Panc1 (cell line): ENCODE measurements at places on chromosomes 7 and 10. TPM values are rescaled to one million over a fixed set of nuclear protein-coding genes. Genes with fewer than 3 reads are reported as not detected.

FGF8 gene
- total RNA-seq: 0.39 TPM

OR2A5 gene
- not detected for total RNA-seq

SKIDA1 gene
- total RNA-seq: 9.3 TPM

TBX20 gene
- total RNA-seq: not detected

LIPM gene
- total RNA-seq: not detected

DRGX gene
- total RNA-seq: 0.15 TPM

PPP1R9A gene
- 5.0 TPM for total RNA-seq

GRM3 gene
- total RNA-seq: not detected

HOXA7 gene
- not detected for total RNA-seq

TMEM273 gene
- 0.23 TPM for total RNA-seq

BTBD16 gene
- total RNA-seq: 0.82 TPM

EVX1 gene
- total RNA-seq: 0.10 TPM

- no peaks in the 10 kb centered on the region for H3K36me3 ChIP-seq
- H3K4me3 ChIP-seq: no peak overlapping the region
- H3K27ac ChIP-seq: no peak overlapping the region
- no peak for DNase-seq
- H3K27me3 ChIP-seq: peaks cover 22% of the 10 kb centered on the region
- no peaks in the 10 kb centered on the region for H3K4me1 ChIP-seq
Measured at GRCh38 chr10:49115796-49116508, 630 bp upstream of the VSTM4 start.

DNA sequence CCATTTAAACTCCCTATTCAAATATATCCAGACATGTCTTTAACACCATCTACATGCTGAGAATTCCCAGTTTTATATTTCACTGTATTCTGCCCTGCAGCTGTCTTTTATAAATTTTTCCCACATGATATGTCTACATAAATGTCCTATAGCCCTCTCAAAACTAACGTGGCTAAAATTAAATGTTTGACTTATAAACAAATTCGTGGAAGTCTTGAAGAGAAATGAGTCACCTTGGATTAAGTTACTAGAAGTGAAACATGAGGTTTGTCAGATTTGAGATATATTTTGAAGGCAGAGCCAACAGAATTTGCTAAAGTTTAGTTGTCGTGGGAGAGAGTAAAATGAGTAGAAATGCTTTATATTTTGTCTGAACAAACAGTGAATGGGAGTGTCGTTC, 386.9 kb upstream of the CNTNAP2 start:
- H3K27me3 ChIP-seq: no peaks in the 10 kb centered on the region
- no peaks in the 10 kb centered on the region for H3K4me1 ChIP-seq
- H3K27ac ChIP-seq: no peak overlapping the region
- no peaks in the 10 kb centered on the region for H3K36me3 ChIP-seq

DNA sequence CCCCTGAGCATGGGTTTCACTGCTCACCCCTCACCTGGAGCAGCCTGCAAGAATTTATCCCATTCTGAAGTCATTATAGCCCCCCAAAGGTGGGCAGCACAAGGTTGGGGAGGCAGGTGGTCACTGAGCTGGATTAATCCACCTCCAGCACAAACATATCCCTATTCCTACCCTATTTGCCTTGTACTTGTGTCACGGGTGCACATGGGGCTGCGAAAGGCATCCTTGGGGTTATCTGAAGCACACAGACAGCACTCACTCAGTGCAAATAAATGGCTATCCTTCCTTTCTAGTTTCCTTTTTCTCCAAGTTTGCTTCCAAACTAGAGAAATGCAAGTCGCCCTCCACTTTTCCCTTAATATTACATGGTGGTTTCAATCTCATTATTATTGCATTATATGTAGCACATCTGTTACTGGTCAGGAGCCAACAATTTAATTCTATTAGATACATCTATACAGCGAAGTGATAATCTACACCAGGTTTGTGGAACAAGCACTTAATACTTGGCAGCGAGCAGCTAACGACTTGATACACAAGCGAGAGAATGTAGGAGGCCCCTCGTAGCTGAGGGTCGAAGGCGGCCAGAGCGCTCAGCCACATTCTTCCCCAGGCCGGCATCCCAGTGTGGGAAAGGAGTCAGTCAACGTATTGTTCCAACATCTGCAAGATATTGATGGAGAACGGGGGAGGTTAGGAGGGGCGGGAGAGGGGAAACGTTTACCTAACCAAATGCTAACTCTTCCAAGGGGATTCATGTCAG, 121.3 kb upstream of the HABP2 start:
- H3K27ac ChIP-seq: no peak overlapping the region
- no peaks in the 10 kb centered on the region for H3K36me3 ChIP-seq
- no peaks in the 10 kb centered on the region for H3K4me1 ChIP-seq
- no peak overlapping the region for H3K4me3 ChIP-seq
- no peak for DNase-seq
- peaks cover 12% of the 10 kb centered on the region; the same call in 1 of the 2 replicates for H3K27me3 ChIP-seq

GRCh38 chr10:11782793-11783557, 40.2 kb upstream of the PROSER2 start:
- peak; percentile 24 for DNase-seq
- no peaks in the 10 kb centered on the region for H3K27me3 ChIP-seq
- H3K4me1 ChIP-seq: no peaks in the 10 kb centered on the region
- no peaks in the 10 kb centered on the region for H3K36me3 ChIP-seq
- H3K4me3 ChIP-seq: no peak overlapping the region

DNA sequence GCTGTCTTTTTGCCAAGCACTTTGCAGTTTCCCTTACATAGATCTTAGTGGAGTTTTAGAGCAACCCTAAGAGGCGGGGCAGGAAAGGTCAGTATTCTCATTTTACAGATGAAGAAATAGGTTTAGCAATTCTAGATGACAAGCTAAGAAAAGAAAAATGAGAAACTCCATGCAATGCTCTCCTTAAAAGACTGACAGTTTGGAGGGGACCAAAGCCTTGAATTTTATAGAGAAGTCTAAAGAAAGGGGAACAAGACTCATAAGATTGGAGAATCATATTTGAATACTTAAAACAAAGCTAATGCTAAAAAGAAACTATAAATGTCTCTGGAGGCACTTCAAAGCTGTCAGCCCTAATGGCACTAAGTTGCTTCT, 19.6 kb downstream of the CEP55 start:
- no peaks in the 10 kb centered on the region for H3K27me3 ChIP-seq
- H3K27ac ChIP-seq: no peak overlapping the region
- H3K36me3 ChIP-seq: peaks cover 59% of the 10 kb centered on the region
- no peaks in the 10 kb centered on the region for H3K4me1 ChIP-seq
- no peak overlapping the region for H3K4me3 ChIP-seq

DNA sequence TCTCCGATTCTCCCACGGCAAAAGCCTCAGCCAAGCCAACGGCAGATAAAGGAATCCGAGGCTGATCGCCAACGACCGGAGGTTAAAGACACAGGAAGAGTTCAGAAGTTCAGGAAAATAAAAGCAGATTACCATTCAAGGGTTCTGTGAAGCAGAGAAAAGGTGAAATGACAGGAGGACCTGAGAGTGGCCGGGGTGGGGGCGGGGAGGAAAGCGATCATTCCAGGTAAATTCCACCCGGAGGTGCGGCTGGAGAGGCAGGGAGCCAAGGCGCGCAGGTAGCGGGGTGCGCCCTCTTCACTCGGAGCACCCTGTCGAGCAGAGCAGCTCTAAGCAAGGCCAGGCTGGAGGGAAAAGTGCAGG, 35.3 kb upstream of the SEPHS1 start:
- H3K4me1 ChIP-seq: no peaks in the 10 kb centered on the region; the same call in 1 of the 2 replicates
- no peak overlapping the region for H3K27ac ChIP-seq
- DNase-seq: no peak
- no peaks in the 10 kb centered on the region for H3K36me3 ChIP-seq

GRCh38 chr7:94250987-94251386, 143.7 kb upstream of the COL1A2 start:
- no peak overlapping the region for H3K27ac ChIP-seq
- H3K36me3 ChIP-seq: no peaks in the 10 kb centered on the region
- no peak for DNase-seq
- H3K4me3 ChIP-seq: no peak overlapping the region
- H3K4me1 ChIP-seq: no peaks in the 10 kb centered on the region
- H3K27me3 ChIP-seq: no peaks in the 10 kb centered on the region; the same call in 1 of the 2 replicates

- no peaks in the 10 kb centered on the region; the same call in 1 of the 2 replicates for H3K4me1 ChIP-seq
- no peak overlapping the region for H3K4me3 ChIP-seq
- H3K27me3 ChIP-seq: no peaks in the 10 kb centered on the region
- no peaks in the 10 kb centered on the region for H3K36me3 ChIP-seq
- no peak for DNase-seq
Measured at GRCh38 chr7:15556339-15557105, 5.3 kb downstream of the AGMO start.

GRCh38 chr7:27193335-27194001, 6.4 kb downstream of the HOXA13 start:
- peaks cover 4% of the 10 kb centered on the region; the same call in 1 of the 2 replicates for H3K4me1 ChIP-seq
- H3K36me3 ChIP-seq: no peaks in the 10 kb centered on the region
- DNase-seq: no peak
- no peaks in the 10 kb centered on the region; the same call in 1 of the 2 replicates for H3K27me3 ChIP-seq

DNA sequence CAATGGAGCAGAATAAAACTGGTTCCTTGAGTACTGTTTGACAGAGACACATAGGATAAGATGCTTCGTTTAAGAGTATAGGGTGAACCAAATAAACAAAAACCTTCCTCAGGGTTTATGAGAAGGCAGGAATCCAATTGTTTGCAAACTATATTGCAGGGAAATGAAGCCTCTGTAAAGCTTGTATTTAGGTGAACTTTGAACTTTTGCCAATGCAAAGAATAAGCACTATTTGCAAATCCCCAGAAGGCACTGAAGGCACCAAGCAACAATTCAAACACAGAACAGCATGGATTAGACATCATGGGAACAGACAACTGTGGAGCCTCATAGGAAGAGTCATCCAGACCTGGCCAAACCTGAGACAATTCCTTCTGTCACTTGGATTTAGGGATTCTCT, 47.1 kb upstream of the WASL start:
- H3K4me1 ChIP-seq: no peaks in the 10 kb centered on the region
- H3K36me3 ChIP-seq: no peaks in the 10 kb centered on the region; the same call in 1 of the 2 replicates
- no peak overlapping the region for H3K27ac ChIP-seq
- H3K27me3 ChIP-seq: no peaks in the 10 kb centered on the region
- no peak overlapping the region for H3K4me3 ChIP-seq
- no peak for DNase-seq

DNA sequence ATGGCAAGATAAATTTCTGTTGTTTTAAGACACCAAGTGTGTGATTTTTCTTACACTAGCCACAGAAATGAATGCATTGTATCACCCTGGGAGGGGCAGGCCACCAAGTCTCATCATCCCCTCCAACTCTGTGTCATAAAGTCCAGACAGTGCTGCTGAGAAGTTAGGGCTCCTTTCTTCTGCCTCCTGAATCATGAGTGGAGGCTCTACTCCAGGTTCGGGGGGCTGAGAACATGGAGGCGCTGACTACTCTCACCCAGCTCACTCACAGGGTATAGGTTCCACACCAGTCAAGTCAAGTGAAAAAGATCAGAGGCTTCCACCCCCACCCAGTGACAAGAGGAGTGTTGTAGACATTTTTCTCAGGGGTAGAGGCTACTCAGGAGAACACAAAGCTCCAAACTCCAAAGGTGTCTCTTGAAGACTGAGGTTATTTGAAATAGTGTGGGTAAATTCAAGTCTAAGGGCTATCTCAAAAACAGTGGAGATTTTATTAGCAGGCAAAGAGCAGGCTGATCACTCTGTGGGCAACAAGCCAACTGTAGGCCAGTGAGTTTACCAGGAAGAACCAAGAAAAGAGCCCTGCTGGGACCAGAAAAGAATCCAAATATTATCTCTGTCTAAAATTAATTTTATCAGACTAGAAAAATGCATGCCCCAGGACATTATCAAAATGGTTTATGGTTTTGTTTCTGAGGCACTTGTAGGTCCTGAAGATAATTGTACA, 118.6 kb upstream of the RET start:
- H3K4me3 ChIP-seq: no peak overlapping the region
- H3K27me3 ChIP-seq: no peaks in the 10 kb centered on the region
- DNase-seq: no peak

DNA sequence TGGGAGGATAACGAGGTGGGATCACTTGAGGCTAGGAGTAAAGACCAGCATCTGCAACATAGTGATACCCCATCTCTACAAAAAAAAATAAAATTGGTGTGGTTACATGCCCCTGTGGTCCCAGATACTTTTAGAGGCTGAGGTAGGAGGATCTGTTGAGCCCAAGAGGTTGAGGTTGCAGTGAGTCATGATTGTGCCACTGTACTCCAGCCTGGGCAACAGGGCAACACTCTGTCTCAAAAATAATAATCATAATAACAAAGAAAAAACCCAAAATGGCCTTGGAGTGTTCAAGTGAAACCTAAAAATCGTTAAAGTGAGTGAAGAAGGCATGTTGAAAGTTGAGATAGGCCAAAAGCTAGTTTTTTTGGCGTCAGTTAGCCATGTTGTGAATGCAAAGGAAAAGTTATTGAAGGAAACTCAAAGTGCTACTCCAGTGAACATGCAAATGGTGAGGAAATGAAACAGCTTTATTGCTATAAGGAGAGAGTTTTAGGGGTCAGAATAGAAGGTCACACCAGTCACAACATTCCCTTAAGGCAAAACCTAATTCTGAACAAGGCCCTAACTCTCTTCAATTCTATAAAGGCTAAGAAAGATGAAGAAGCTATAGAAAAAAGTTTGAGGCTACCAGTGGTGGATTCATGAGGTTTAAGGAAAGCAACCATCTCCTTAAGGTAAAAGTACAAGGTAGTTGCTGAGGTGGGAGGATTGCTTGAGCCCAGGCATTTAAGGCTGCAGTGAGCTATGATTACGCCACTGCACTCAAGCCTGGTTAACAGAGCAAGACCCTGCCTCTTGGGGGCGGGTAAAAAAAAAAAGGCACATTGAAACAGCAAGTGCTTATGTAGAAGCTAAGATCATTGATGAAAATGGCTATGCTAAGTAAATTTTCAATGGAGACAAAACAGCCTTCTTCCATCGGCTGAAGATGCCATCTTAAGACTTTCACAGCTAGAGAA, 45.4 kb upstream of the STOX1 start:
- no peak for DNase-seq
- H3K36me3 ChIP-seq: peaks cover 32% of the 10 kb centered on the region
- H3K4me3 ChIP-seq: no peak overlapping the region
- no peak overlapping the region for H3K27ac ChIP-seq

DNA sequence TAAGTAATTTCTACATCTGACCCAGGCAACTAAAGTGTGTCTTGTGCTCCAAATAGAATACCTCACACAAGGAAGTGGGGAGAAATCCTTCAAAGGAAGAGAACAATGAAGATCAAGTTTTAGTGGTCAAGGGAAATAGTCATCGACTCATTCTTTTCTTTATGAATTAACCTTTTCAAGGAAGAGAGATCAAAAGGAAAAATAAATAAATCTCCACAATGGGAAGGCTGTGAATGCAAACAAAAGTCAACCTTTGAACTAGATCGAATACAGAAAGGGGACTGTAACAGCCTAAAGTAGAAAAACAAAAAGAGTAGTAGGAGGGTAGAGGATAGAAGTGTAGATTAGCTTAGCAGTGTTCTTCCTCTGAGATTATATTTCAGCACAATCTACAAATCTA, 274.6 kb upstream of the COBL start:
- no peak overlapping the region for H3K4me3 ChIP-seq
- H3K27ac ChIP-seq: no peak overlapping the region
- no peaks in the 10 kb centered on the region for H3K27me3 ChIP-seq
- H3K36me3 ChIP-seq: no peaks in the 10 kb centered on the region
- no peaks in the 10 kb centered on the region for H3K4me1 ChIP-seq

- no peaks in the 10 kb centered on the region for H3K27me3 ChIP-seq
- H3K4me3 ChIP-seq: no peak overlapping the region
- H3K27ac ChIP-seq: no peak overlapping the region
- H3K36me3 ChIP-seq: no peaks in the 10 kb centered on the region
- no peak for DNase-seq
Measured at GRCh38 chr10:116866987-116867595, 17.8 kb downstream of the ENO4 start.

GRCh38 chr10:77266242-77266641, 371.4 kb downstream of the KCNMA1 start:
- DNase-seq: no peak
- H3K27me3 ChIP-seq: no peaks in the 10 kb centered on the region
- no peak overlapping the region for H3K27ac ChIP-seq
- H3K36me3 ChIP-seq: no peaks in the 10 kb centered on the region
- H3K4me1 ChIP-seq: no peaks in the 10 kb centered on the region
